ENCODE measurements at places on chromosomes 12 and 14.

DNA sequence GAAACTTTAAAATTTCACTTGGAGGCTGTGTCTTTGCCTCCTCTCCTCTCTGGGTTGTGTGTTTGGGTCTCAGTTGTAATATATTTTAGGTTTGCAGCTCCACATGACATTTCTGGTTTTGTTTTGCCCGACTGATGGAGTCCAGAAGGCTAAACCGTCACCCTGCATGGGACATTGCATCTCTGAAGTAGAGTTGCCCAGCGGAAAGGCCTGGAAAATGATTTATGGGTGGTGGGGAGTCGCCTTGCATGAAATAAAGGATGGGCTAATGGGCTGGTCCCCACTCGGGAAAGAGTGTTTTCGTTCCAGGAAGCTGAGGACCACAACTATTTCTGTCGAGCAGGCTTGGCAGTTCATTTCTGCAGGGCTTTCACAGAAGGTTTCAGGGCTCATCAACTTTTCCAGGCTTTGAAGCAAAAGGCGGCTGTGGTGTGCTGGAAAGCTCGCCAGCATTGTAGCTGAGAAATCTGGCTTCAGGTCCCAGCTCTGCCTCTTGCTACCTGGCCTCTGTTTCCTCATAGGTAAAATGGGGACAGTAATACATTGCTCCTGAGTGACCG is 74.8 kb upstream of the GSC start:
- no peak for DNase-seq

GRCh38 chr12:132506328-132507160 is 16.6 kb downstream of the FBRSL1 start:
- peak; percentile 9 for DNase-seq

- no peak for DNase-seq
Observed at GRCh38 chr12:49909826-49910225, 6.1 kb upstream of the FAIM2 start.

DNA sequence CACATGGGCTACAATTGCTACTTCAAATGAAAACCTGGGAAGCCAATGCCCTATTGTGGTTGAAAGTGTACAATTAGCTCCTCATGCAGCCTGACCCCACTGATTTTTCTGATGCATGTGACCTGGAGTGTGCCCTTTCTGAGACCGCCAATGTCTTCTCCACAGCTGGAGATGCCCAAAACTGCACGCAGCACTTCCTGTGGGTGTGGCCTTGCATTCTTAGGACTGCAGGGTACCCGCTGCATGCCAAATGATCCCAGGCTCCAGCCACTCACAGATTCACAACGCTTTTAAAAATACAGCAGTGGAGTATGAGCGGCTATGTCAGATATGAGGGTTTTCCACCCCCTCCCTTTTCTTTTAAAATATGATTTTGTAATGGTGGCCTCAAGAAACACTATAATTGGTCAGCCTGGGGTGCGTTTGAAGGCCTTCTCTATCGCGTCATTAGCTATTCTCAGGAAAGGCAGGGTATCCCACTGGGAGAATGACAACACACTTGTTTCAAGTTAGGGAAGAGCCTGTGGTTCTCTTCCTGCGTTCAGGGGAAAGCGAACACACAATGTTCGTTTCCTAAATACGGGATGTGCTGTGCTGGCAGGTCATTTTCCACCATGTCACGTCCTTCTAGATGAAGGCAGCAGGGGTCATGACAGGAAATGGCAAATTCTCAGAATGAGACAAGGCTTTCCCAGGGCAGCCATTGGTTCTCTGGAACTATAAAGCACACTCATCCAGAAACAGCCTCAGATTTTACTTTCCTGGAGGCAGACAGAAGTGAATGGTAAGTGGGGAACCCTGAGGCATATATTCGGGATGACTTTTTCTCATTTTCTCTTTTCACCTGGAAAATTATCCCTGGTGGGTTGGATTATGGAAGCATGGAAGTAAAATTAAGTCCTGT is at the start of gene APOLD1:
Gene APOLD1 (plus strand): TSS at position 749 of the 904 bp plus-strand sequence. CDS start 33 bp downstream, at position 782.
- no peak for DNase-seq

GRCh38 chr12:111025792-111026430 is 105.5 kb upstream of the MYL2 start:
- DNase-seq, result no peak

- DNase-seq, result no peak
Observed at GRCh38 chr14:33432407-33433023, 493.8 kb downstream of the NPAS3 start.

- DNase-seq, result no peak
Observed at GRCh38 chr12:119620490-119620889, 26.9 kb downstream of the TMEM233 start.

DNA sequence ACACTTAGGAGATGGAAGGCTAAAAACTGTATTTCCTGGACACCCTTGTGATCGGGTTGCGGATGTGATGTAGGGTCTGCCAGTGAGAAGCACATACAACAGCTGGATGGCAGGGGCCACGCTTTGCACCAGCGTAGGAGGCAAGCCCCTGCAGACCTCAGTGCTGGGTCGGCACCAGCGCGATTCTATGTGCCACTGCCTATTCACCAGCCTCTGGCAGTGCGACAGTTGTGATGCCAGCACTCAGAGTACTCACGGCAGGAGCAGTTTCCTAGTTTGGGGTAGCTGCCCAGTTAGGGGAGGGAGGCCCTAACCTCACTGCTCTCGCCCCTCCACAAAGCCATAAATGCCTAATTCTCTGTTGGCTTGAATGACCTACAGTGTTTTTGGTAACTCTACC is 31.6 kb downstream of the SPTLC2 start:
- DNase-seq, result no peak

DNA sequence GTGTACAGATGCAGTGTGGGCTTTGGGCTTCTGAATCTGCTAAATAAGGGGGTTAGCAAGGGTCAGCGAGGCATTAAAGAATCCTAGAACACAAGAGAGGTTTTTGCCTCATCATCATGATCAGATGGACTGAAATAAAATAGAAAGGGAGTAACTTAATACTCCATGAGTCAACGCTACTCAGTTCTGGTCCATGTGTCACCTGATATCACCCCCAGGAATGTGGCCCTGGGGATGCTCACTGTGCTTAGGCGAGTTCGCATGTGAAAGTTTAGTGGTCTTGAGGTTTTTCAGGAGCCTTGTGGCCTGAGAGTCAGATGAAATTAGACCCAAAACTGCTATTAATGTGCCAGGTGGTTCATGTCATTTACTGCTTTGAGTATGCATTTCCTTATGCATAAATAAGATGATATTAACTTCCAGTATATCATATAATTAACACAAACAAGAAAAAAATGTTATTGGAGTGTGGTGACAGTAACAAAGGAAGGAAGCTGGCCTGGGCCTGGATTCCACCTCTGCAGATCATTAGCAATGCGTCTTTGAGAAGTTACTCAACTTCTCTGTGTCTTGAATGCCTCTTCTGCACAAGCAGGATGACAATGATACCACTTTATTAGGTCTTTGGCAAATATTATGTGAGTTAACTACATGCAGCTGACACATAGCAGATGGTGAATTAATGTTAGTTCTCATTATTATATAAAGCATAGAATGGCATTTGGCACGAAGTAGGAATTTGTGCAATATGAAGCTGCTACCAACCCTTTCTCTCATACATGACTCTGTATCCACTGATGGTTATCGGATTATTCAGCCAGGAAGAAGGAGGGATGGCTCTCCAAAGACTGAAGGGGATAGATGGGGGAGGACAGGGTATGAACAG is 1272.6 kb downstream of the AACS start:
- DNase-seq, result no peak

DNA sequence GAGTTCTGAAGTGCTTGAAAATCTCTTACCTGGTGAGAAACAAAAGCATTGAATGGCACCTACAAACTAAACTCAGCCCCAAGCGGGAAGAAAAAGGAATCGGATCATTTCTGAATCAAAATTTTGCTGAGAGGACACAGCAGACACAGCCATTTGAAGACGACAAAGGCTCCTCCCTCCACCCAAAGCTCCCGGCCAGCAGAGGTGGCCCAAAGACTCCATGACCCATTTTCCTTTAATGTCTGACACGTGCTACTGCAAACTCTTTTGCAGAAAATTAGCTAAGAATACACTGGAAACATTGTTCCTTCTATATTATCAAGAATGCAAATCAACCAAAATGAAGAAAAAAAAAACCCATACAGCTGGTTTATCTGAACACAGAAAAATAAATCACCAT is 85.9 kb upstream of the FOXN3 start:
- no peak for DNase-seq

DNA sequence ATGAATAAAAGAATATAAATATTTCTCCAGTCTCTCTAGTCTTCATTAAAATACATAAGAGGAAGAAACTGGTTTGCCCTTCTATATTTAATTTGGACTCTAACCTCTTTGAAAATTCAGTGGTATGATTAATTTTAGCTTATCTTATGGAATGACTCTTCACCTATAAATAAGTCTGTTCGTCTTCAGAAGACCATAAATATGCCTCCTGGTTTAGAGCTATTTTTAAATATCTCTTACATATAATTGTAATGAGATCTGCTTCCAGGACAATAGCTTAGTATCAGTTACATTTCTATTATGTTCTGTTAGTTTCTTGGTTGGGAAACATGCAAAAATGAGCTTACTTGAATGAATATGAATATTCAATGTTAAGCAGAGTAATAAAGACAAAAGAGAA is 257.5 kb upstream of the HMGA2 start:
- DNase-seq, result no peak

GRCh38 chr12:71737197-71737596 is 17.5 kb upstream of the RAB21 start:
- no peak for DNase-seq

DNA sequence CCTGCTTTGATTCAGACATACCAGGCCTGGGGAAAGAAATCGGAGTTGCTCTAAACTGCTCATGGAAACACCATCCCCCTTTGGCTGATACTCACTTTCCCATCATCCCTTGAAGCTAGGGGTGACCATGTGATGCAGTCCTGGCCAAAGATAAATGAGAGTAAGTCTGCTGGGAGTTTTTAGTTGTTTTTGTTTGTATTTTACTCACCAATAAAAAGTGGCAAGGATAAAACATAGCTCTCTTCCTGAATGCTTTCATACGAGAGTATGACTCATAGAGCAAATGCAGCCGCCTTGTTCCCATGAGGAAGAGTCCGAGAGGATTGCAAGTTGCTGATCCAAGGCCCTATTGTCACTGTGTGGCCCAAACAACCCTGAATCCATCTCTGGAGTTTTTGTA is 126.4 kb upstream of the TMEM132C start:
- no peak for DNase-seq

DNA sequence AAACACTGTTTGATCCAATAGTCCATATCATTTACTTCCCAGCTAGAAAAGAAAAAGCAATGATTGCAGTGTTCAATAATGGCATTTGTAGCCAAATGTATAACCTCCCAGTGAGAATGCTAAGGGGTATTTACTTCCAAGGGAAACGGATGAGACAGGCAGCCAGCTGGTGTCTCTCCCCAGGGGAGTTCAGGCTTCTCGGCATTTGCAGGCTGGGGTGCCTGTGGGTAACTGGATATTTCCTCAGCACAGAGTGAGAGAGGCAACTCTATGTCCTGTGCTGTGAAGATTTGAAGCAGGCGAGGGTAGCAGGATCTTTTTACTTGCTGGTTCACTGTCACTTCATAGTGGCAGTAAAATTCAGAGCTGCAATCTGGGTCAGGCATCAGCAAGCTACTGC is 1455.6 kb upstream of the TMEM132C start:
- no peak for DNase-seq

DNA sequence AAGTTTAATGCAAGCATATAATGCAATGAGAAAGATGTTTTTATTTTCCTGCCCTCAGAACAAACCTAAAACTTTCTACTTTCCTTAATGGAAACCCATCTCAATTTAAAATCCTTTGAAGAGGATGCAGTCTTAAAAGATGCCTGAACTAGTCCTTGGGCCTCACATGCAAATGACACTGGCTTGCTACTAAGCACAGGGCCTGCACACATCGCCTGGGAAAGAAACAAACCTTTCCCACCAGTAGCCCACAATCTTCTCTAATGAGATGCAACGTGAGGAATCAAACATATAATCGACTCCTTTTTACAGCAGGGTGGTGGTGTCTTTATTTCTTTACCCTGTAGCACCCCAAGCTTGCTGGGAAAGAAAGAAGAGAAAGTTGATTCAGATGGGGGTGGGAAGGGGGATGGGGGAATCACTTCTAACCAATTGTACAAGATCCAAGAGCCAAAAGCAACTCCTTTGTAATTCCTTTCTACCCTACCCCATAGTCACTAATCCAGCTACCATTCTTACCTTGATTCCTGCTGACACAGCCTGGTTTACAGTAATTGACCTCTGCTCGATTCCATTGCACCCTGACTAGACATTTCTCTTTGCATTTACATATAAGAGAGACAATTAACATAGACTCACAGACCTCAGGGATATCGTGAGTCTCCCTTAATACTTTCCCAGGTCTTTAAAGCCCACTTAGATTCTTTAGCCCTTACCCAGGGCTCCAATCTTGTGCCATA is 69.5 kb upstream of the FERMT2 start:
- DNase-seq, result no peak

DNA sequence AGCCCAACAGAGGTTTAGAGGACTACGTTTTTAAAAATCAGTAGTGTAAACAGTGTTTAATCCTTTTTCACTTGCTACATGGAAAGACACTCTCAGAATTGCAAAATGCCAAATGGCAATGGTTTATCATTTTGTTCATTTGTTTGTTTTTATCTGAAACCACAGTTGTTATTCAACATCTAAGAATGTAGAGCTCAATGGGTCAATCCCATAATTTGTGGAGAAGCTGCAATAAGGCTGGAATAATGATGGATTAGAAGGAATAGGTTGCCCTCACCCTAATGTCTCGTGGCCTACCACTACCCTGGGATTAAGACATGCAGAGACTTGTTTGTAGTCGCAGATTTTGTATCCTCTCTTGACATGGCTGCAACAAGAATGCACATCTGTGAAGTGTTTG is 115.7 kb downstream of the LLPH start:
- no peak for DNase-seq

DNA sequence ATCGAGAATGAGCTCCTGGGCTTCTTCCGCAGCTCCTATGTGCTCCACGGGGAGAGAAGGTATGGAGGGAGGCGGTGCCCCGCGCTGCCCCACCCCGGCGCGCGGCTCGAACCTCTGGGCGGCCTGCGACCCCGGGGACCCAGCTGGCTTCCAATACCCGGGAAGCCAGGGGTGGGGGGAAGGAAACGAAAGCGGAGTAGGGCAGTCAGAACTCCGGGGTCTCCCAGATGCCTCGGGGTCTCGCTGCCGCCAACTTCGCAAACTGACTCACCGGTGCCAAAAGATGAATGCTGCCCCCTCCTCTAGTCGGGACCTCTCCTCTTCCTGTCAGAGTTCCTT is 1.3 kb downstream of the TRHDE start:
- DNase-seq, result no peak

- no peak for DNase-seq
Observed at GRCh38 chr14:78593949-78594348, 423.8 kb downstream of the NRXN3 start.

GRCh38 chr14:94470311-94470710 is 5.7 kb downstream of the SERPINA9 start:
- no peak for DNase-seq

DNA sequence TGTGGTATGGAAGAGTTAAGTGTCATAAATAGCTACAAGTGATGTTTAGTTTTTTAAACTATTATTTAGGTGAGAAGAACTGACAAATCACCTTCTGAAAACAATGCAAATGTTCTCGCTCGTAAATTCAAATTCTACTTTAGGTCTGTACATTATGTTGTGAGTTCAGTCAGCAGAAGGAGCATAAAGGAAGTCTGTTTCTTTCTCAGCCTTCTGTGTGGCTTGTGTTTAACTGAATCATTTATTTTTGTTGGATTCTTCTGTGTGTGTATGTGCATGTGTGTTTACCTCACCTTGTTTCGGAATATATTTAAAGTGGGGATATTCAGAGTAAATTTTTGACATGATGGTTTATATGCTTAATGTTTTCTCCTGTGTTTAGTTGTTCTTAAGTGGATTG is 285.9 kb downstream of the TMTC2 start:
- no peak for DNase-seq

Measured in stimulated activated CD8-positive, alpha-beta memory T cell treated with anti-CD3 and anti-CD28 coated beads, Interleukin-7, amount 100 ng/mL, for 1 hour (primary cell).